ENCODE measurements at places on chromosomes 1 and 21.

DNA sequence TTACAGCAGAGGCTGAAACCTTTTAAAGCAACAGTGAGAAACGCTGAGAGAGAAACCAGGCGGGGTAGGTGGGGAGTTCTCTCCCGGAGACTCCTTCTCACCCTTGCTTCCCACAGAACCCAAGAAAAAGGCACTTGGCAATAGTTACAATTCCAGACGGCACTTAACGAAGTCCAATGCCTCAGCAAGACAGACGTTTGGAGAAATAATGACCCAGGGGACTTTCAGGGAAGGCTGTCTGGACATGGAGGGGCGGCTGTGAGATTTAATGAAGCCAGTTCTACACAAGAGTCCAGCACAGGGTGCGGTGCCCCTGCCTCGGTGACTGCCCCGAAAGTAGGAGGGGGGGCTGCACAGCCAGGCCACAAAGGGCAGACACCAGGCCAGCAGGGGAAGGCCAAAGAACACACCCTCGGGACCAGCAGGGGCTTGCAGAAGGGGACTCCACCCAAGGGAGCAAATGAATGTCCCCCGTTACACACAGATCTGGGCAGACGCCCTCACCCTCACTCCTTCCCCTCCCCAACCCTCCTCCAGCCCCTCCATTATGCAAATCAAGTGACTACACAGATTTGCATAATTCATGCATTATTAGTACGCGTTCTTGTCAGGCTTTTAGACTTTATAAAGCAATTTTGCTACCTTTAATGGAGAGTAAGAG, 26.3 kb downstream of the KCNN3 start:
- no peak for DNase-seq

- DNase-seq, result no peak
Observed at GRCh38 chr1:110643879-110644472, 30.8 kb downstream of the KCNA3 start.

- no peak for DNase-seq
Observed at GRCh38 chr1:108830119-108831008, 26.5 kb downstream of the AKNAD1 start.

GRCh38 chr1:148161053-148161901, 9.2 kb upstream of the NBPF11 start:
- DNase-seq, result no peak

GRCh38 chr1:150280138-150280707, 2.1 kb upstream of the CIART start:
- no peak for DNase-seq

DNA sequence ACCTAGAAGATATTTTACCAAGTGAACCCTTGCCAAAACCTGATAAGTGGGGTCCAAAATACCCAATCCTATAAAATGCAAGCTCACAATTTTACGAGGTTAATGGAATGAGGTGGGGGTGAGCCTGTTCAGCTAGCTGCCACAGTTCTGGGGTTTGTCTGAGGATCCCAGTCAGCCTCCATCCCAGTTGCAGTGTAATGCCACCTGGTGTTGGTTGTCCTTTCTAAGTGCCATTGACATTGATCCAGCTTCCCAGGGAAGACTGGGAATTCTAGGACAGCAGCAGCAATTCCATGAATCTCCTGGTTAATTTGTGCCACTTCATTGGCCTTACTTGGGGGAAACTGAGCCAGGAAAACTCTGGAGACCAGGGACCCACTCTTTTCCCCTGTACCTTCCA, 298.3 kb downstream of the RWDD3 start:
- no peak for DNase-seq

GRCh38 chr1:30919025-30919881, 10.7 kb upstream of the SDC3 start:
- DNase-seq, result peak; percentile 17

DNA sequence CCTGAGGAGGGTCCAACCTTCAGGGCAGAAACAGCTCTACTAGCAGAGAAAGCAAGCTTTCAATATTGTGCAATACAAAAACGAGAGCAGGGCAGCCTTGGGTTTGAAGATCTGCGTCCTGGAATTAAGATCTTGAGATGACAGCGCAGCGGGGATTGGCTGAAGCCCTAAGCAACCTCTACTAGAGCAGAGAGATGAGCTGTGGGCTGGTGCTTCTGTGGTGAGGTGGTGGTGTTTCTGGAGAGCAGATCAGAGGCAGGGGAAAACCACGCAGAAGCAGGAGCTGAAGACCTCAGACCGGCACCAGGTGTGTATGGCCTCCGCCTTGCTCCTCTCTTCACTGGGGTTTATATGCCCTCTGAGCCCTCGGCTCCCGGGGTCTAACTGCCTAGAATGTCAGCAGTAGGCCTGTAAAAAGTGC, 12.5 kb downstream of the TRAF3IP3 start:
- peak; percentile 81 for DNase-seq

- DNase-seq, result no peak
Observed at GRCh38 chr1:244053831-244054230, 2.7 kb downstream of the ZBTB18 start.

DNA sequence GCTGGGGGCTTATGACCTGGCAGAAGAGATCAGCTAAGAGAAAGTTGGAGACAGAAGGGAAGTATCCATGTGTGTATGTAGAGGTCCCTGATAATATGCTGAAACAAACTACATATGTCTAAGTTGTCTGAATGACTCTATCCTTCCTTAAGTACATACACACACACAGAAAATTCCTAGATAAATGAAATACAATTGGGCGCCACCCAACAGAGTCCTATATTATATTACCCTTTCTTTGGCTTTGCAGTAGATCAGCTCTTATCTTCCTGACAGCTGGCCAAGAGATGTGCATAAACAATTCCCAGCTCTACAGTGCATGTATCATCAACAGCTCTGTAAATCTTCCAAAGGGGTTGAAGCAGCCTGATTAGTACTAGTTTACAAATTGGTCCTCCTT, 40.1 kb downstream of the SORT1 start:
- DNase-seq, result no peak

DNA sequence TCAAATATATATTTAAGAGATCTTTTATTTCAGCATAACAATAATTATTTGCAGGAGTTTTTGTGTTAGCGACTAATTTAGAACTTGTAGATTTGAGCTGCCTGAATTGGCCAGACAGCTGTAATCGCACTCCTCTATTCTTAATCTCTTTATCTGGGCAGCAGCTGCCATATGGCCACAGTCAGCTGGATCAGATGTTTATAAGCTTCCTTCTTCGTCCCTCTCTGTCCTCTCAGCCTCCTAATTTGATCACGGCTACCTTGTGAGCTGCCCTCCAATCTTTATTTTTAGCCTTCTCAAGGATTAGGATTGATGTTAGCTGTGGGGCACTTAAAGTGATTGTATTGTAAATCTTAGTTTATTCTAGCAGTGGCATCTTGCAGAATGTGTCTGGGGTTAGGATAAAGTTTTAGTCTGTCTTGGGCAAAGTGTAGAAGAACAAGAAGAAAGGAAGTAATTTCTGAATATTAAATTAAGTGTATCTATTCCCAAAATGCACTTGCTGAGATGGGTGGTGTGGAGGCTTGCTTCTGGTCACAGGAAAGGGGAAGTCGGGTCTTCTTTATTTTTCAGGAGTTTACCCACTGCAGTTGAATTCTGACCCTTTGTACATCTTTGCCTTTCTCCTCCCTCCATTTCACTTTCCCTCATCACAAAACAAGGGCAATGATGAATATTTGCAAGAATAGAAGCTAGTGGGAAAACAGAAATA, 1.1 kb downstream of the ZBTB18 start:
- no peak for DNase-seq

GRCh38 chr1:204670152-204670927, 15.2 kb downstream of the LRRN2 start:
- no peak for DNase-seq

DNA sequence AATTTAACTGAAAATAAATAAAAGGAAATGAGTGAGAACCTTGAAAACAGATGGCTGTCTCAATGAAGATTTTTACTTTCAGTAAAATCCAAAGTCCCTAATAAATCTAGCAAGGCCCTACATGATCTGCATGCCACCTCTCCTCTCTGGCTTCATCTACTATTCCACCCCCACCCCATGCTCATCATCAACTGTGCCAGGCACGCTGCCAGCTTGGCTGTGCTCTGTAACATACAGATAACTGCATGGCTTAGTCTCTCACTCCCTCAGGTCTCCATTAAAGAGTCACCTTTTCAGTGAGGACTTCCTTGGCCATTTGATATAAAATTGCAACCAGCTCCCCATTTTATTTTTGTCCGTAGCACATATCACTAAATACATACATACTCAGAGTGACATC, 26.7 kb downstream of the RGSL1 start:
- DNase-seq, result no peak

DNA sequence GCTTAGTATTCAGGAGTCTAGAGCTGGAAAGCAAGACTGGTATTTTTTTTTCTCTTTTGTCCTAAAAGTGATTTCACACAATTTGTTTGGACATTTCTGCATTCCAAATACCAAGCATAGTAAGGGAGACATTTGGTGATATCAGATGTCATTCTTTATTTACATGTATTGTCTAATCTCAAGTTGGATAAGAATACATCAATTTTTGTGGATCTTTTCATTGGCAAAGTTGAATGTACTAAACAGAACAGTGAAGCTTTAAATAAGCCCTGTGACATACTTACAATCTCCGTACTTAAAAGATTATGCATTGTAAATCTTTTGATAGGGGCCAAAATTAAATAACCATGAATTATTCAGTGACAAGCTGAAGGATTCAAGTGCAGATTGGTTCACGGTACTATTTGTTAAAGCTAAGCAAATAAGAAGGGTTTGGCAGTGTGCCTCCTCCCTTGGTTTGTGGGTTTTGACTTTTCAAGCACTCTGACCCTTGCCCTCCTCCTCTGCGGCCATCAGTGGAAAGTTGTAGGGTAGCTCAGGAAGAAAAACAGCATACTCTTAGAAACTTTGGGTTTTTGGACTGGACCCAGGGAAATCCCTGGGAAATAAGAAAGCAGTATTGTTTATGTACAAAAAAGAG, 663.7 kb downstream of the ADGRL2 start:
- DNase-seq, result no peak

- no peak for DNase-seq
Observed at GRCh38 chr21:28277324-28277723, 715.4 kb downstream of the LTN1 start.

DNA sequence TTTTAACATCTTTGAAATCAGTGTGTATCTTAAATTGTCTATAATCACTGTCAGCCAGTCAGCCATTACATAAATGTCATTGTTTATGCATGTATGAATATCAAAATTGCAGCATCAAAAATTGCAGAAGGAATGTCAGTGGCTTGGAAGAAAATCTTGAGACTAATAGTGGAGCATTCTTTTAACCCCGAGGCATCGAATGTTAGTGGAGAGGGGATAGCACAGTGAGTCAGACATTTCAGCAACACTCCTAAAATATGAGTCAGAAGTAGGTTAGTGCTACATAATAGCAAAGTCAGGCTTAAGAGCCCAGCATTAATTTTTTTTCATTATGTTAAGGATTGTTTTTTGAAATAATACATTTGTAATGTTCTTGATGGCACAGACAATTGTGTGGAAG, 45.5 kb downstream of the SNRPE start:
- no peak for DNase-seq

GRCh38 chr1:62229932-62230331, 35.3 kb downstream of the L1TD1 start:
- no peak for DNase-seq

DNA sequence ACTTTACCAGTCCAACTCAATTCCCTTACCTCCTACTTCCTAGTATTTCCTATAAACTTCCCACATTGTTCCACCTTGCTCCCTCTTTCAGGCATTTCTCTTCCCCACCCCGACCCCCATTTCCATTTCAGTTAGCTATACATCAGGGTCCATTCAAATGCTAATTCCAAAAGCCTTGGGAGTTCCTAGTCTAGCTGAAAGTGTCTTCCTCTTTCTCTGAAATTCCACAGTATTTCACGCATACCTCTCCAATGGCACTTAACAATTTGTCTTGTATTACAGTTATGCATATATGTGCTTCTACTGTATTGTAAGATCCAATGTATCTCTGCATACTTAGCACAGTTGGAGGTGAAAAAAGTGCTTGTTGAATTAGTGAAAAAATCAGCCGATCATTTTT, 94.9 kb downstream of the ZNF644 start:
- DNase-seq, result no peak

GRCh38 chr1:22452481-22452957, 868 bp downstream of the ZBTB40 start:
- DNase-seq, result no peak

DNA sequence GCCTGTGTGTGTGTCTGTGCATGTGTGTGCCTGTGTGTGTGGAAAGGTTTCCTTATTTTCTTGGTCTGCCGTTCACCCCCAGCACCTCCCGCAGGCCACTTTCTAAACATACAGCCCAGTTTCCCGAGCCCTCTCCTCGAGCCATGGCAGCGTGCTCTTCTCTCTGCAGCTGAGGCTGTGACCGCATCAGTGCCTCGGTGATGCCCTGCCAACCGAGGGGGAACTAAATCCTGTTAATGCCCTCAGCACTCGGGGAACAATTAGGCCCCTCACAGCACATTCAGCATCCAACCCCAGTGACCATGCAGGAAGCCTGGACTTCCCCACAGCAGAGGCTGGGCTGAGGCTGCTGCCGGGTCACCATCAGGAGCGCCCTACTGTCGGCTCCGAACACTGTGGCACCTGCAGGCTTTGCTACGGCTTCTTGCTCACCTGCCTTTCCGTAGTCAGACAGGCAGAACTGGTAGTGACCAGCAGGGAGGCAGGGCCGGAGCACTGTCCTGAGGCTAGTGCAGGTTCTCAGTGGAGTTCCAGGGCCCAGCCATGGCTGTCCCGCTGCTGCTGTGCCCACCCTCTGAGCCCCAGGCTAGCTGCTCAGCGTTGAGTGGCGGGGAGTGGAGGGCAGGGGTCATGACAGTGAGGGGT, 8.1 kb downstream of the GPR137B start:
- DNase-seq, result no peak

DNA sequence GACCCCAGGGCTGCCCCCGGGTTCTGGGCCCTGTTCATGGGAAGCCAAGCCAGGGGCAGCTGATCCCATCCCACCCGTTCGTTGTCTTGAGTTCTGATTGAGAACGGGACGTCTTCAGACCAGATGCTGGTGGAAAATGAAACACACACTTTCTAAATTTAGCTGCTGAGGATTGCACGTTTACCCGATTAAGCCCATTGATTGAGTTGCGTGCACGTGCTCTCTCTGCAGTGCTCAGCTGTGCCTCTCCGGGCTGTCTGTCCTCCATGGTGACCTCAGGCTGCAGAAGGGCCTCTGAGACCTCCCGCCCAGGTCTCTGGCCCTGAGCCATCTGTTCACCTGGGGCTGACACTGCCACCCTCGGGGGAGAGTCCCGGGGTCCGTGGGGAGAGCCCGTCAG, 27.0 kb upstream of the PEX10 start:
- DNase-seq, result no peak

DNA sequence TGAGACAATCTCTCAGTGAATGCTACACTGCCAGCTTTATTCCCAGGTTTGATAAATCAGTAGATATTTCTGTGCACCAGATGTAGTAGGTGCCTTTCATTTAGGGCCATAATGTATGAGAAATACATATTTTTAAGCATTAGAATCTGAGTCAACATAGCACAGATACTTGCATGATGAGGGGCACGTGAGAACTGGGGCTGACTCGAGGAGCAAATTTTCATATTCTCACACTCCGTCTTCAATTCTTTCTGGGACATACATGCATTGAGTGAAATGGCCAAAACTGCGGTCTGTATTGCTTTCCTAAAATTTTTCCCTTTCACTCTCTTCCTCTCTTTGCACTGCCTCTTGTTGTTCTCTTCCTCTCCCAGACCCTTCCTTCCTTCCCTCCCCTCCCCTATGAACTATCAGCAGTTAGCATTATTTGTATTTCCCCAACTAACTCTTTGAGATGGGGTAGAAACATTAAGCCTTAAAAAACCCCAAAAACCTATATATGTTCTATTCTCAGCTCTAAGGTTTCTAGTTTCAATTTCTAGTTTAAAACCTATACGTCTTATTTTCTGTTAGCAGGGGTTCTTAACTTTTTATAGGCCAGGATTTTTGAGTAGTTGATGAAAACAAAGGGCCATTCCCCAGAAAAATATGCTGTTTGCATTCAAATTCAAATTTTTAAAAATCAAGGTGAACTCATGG, 289.1 kb downstream of the PTBP2 start:
- DNase-seq, result no peak
